Head of caudate nucleus (tissue), 42 donors: ENCODE measurements at places on chromosomes 4 and X.

GRCh38 chr4:687048-687970, 1.6 kb downstream of the SLC49A3 start:
- DNase-seq, result no peak

GRCh38 chrX:117532339-117532738, 584.3 kb downstream of the KLHL13 start:
- no peak for DNase-seq

DNA sequence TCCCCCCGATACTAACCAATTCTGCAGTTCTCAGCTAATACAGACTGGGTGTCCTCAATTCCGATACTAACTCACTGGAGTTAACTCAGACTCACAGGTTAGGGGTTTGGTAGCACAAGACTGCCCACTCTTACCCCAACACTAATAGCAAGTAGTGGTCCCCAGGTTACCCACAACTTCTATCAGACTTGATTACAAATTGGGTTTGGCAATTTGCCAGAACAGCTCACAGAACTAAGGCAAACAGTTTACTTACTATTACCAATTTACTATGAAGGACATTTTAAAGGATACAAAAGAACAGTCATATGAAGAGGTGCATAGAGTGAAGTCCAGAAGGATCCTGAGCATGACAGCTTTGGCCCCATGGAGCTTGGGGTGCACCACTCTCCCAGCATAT, 201.8 kb upstream of the VCX start:
- no peak for DNase-seq

DNA sequence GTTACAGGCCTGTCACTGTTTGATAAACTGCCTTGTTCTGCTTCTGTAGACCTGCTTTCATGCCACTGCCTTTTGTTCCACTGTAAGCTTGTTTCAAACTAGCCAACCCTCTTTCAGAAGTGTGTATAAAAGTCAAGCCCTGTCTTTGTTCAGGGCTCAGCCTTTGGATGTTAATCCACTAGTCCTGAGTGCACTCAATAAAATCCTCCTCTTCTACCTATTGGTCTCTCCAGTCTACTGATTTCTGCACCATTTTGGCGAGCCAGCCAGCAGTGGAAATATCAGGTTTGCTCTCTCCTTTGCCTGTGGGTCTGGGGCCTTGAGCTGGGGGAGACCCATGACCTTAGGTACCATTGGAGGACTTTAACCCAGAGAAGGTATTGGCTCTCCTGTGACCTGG, 901.6 kb upstream of the NDST4 start:
- DNase-seq, result no peak

- no peak for DNase-seq
These were observed 71.9 kb downstream of the MAGEB17 start for GRCh38 chrX:16239211-16239610.

- DNase-seq, result no peak
These were observed 404 bp downstream of the PPP2R3B start for GRCh38 chrX:386239-386767.

DNA sequence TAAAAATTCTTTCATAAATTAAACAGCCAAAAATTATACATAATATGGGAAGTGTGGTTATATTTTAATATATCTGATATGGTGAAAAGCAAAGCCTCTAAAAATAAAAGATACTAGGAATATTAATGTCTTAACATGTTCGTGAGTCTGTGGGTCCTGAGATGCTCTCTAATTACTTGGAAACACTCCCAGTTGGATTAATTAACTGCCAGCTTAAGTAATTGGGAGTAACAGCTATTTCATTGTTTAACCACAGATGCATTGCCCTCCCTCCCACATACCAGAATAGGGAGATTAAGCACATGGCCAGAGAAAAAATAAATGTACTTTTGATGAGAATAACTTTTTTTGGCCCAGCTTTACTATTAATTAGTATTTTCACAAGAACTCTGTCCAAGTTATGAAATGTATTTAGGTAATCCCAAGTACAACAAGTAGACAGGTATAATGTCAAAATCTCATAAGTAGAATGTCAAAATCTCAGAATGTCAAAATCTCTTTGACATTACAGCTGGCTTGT, 79.7 kb downstream of the BTC start:
- DNase-seq, result no peak

DNA sequence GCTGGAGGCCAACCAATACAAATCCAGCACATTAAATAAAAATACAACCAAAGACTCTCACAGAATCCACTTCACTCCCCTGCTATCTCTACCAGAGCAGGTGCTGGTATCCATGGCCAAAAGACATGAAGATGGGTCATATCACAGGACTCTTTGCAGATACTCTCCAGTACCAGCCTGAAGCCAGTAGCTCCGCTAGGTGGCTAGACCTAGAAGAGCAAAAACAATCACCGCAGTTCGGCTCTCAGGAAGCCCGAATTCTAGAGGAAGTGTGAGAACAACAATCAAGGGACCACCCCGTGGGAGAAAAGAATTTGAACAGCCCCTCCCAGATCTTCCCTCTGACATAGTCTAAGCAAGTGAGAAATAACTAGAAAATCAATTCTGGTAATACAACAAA, 20.2 kb downstream of the CLIC2 start:
- DNase-seq, result no peak

- DNase-seq, result no peak
These were observed 9.5 kb upstream of the CXCR3 start for GRCh38 chrX:71627588-71628404.

- DNase-seq, result peak; percentile 45
These were observed at the start of gene PAK3 for GRCh38 chrX:111095974-111096895. Gene PAK3 (plus strand): TSS chrX:111096191. CDS start chrX:111123104, 26,913 bp downstream.

DNA sequence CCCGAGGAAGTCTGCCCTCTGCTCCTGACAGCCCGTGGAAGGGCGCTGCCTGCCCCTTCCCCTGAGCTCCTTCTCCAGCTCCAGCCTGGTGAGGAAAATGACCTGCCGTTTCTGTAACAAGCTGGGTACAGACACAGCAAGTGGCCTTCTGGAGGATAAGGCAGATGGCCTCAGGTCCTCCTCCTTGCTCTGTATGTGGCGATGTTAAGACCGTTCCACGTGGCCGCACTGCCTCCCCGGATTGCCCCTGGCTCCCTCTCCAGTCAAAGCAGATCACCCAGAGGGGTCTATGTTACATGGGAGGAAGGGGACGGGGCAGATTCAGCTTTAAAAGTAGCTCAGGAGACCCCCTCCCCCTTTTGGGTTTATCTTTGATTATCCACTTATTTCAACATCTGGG, 80.3 kb upstream of the GATB start:
- DNase-seq, result no peak
